ENCODE measurements at places on chromosomes 3 and 15. TPM values are rescaled to one million over a fixed set of nuclear protein-coding genes. Genes with fewer than 3 reads are reported as not detected.

DNA sequence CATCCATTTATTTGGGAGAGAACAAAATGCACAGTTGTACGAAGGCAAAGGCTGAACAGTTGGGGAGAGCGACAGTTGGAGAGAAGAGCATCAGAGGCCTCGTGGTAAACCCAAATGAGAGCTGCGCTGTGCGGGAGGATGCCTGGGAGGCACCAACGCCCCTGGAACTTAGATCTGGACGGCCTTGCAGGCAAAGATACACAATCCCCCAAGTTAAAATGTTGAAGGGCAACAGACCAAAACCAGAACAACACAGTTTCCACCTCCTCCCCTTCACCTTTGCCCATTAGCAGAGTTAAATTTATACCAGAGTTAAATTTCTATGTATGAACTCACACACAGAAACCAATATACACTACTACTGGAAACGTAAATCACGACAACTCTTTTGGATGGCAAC lies 339.6 kb downstream of the RORA start:
- H3K27me3 ChIP-seq = no peaks in the 10 kb centered on the region
- H3K4me3 ChIP-seq = no peak overlapping the region
- DNase-seq = no peak
- no peak overlapping the region for H3K27ac ChIP-seq
- H3K36me3 ChIP-seq = no peaks in the 10 kb centered on the region

GRCh38 chr15:49466119-49466518 lies 43.1 kb downstream of the FGF7 start:
- DNase-seq = no peak
- H3K27ac ChIP-seq = peak overlapping the region; percentile 36
- peaks cover 33% of the 10 kb centered on the region for H3K4me1 ChIP-seq
- no peaks in the 10 kb centered on the region for H3K27me3 ChIP-seq

GRCh38 chr15:51840692-51841091 lies 11.2 kb downstream of the TMOD3 start:
- no peaks in the 10 kb centered on the region for H3K27me3 ChIP-seq
- no peak overlapping the region for H3K27ac ChIP-seq
- H3K36me3 ChIP-seq = no peaks in the 10 kb centered on the region
- no peak for DNase-seq
- H3K4me1 ChIP-seq = peaks cover 85% of the 10 kb centered on the region

GRCh38 chr15:78390826-78391225 lies 47.2 kb upstream of the IREB2 start:
- no peak overlapping the region for H3K27ac ChIP-seq
- H3K36me3 ChIP-seq = no peaks in the 10 kb centered on the region
- no peak for DNase-seq
- H3K4me3 ChIP-seq = no peak overlapping the region
- H3K4me1 ChIP-seq = peaks cover 13% of the 10 kb centered on the region

- no peaks in the 10 kb centered on the region for H3K36me3 ChIP-seq
- peaks cover 94% of the 10 kb centered on the region for H3K4me1 ChIP-seq
- H3K4me3 ChIP-seq = no peak overlapping the region
- no peak for DNase-seq
These were observed 29.5 kb downstream of the CCDC12 start for GRCh38 chr3:46946856-46947545.

GRCh38 chr15:28044121-28044672 lies 54.9 kb downstream of the OCA2 start:
- no peaks in the 10 kb centered on the region for H3K36me3 ChIP-seq
- no peaks in the 10 kb centered on the region for H3K4me1 ChIP-seq
- H3K4me3 ChIP-seq = no peak overlapping the region
- no peaks in the 10 kb centered on the region for H3K27me3 ChIP-seq
- DNase-seq = no peak
- H3K27ac ChIP-seq = no peak overlapping the region

- no peak for DNase-seq
- peak overlapping the region; percentile 54 for H3K27ac ChIP-seq
- peaks cover 52% of the 10 kb centered on the region for H3K36me3 ChIP-seq
- H3K27me3 ChIP-seq = no peaks in the 10 kb centered on the region
- peaks cover 31% of the 10 kb centered on the region for H3K4me1 ChIP-seq
These were observed 8.3 kb downstream of the STARD5 start for GRCh38 chr15:81315452-81316175.

DNA sequence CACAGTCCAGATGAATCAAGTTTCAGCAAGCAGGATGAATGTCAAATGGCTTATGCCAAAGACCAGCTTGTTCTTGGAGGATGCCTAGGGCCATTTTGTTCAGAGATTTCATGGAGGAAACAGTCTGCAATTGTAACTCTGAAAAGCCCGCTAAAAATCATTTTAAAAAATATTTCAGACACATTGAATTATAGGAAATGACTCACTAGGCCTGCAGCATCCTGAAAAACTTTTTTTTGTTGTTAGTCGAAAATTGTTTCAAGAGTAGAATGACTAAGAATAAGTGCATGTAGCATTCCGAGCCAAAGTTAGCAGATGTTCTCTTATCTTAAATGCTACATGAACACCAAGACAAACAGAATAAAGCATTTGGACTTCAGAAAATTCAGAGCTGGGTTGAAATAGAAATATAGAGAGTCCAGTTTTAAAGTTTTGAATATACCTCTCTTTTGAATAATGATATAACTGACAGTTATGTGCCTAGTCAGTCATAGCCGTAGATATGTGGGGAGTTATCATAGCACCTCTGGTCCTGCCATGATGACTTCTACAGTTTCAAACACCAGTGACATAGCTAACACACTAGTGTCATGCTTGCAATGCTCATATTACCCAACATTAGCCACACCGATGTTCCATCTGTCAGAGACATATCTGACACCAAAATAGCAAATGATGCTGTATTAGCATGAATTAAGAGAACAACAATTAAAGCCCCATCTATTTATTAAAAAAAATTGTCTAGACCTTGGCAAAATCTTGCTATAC lies 1462.8 kb upstream of the GBE1 start:
- H3K27ac ChIP-seq = no peak overlapping the region
- no peaks in the 10 kb centered on the region for H3K27me3 ChIP-seq
- H3K4me1 ChIP-seq = no peaks in the 10 kb centered on the region

DNA sequence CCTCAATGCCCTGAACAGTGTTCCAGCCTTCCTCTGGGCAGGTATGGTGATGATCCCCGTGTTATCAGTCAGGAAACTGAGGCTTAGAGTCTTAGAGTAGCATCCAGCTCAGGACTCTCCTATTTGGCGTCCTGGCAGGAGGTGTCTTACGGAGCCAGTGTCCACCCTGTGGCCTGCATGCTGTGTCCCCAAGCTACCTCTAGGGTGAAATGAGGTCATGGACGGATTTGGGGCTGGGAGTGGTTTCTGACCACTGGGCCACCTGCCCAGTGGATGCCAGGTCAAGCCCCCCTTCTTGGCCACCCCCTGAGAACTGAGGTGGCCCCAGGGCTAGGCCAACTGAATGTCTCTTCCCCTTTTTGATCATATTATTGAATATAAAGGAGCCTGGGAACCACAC lies 27.2 kb upstream of the SLC6A6 start:
- H3K27ac ChIP-seq = no peak overlapping the region
- peaks cover 50% of the 10 kb centered on the region for H3K4me1 ChIP-seq
- H3K36me3 ChIP-seq = no peaks in the 10 kb centered on the region
- no peak for DNase-seq
- no peaks in the 10 kb centered on the region for H3K27me3 ChIP-seq

GRCh38 chr15:86373147-86373546 lies 293.5 kb downstream of the AGBL1 start:
- H3K27ac ChIP-seq = no peak overlapping the region
- H3K36me3 ChIP-seq = no peaks in the 10 kb centered on the region
- H3K27me3 ChIP-seq = no peaks in the 10 kb centered on the region
- H3K4me3 ChIP-seq = no peak overlapping the region

DNA sequence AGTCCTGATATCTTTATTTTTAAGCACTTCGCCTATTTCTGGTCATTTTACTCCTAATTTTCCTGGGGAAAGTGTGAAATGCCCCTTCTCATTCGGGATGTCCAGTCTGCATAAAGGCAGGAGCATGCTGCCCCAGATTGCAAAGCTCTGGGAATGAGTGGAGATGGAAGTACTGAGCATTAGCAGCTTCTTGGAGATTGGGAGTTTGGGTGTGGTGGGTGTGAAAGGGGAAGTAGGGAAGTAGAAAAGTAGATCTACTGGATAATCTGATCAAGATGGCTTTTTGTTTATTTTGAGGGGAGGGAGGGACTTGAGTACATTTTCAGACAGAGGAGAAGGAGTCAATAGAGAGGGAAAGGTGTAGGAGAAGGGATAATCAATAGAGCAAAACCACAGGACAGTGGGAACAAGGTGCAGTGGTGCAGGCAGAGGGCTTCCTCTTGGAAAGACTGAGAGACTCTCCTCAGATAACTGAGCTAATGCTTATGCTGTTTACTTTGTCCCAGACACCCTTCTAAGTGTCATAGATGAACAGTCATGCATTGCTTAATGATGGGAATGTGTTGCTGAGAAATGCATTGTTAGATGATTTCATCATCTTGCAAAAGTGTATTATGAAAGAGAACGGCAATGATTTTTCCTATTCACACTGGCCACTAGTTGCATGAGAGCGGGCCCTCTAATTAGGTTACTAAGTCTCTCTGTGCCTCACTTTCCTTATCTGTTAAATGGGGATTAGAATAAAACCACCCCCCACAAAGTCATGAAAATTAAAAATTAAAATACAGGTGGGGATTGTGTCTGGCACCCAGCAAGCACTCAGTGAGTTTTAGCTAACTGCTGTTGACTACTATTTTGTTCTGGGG lies 45.5 kb downstream of the PHLDB2 start:
- H3K36me3 ChIP-seq = no peaks in the 10 kb centered on the region
- DNase-seq = no peak
- H3K4me3 ChIP-seq = no peak overlapping the region
- peaks cover 12% of the 10 kb centered on the region for H3K4me1 ChIP-seq

- H3K36me3 ChIP-seq = no peaks in the 10 kb centered on the region
- peak overlapping the region; percentile 27 for H3K4me3 ChIP-seq
- no peaks in the 10 kb centered on the region for H3K27me3 ChIP-seq
- peak overlapping the region; percentile 71 for H3K27ac ChIP-seq
- H3K4me1 ChIP-seq = peaks cover 14% of the 10 kb centered on the region
These were observed 7.3 kb upstream of the ZBTB38 start for GRCh38 chr3:141360888-141361598.

DNA sequence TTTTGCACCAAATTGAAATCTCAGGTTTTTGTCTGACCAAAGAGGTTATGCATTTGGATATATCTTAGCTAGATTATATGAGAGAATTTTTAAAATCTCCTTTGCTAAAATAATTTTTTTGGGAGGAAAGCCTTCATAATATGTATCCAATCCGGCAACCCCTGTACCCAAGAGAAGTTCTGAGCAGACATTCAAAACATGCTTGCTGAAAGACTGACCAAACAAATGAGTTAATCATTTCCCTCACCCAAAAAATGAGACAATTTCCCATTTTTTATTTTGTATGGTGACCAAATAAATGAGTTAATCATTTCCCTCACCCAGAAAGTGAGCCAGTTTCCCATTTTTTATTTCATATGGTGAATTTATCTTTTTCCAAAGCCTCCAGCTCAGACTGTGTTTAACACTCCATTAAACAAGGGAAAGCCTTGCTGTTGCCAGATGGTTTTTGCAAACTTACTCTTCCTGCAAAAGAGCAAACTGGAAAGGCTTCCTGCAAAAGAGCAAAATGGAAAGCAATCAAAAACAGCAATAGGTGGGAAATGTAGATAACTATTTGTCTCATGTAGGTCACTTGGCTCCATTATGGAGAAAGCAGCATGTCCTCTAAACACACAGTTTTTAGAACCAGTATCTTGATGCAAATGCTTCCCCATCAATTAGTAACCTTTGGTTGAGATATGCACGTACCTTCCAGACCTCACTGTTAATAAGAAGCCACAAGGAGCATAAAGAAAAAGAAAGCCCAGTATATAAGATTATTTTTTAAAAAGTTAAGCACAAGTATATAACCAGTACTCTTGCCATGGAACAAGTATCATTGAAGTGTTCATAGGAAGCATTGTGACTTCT lies 78.4 kb upstream of the OSTN start:
- no peaks in the 10 kb centered on the region for H3K4me1 ChIP-seq
- H3K27me3 ChIP-seq = no peaks in the 10 kb centered on the region
- no peak for DNase-seq
- H3K27ac ChIP-seq = no peak overlapping the region
- H3K36me3 ChIP-seq = no peaks in the 10 kb centered on the region

GRCh38 chr15:85353516-85353915 lies 26.9 kb upstream of the AKAP13 start:
- H3K27ac ChIP-seq = no peak overlapping the region
- no peaks in the 10 kb centered on the region for H3K36me3 ChIP-seq
- H3K27me3 ChIP-seq = no peaks in the 10 kb centered on the region
- peaks cover 19% of the 10 kb centered on the region for H3K4me1 ChIP-seq
- no peak overlapping the region for H3K4me3 ChIP-seq

- no peaks in the 10 kb centered on the region for H3K27me3 ChIP-seq
- DNase-seq = no peak
- H3K4me3 ChIP-seq = no peak overlapping the region
These were observed 321.7 kb upstream of the ROPN1 start for GRCh38 chr3:124313621-124314020.

DNA sequence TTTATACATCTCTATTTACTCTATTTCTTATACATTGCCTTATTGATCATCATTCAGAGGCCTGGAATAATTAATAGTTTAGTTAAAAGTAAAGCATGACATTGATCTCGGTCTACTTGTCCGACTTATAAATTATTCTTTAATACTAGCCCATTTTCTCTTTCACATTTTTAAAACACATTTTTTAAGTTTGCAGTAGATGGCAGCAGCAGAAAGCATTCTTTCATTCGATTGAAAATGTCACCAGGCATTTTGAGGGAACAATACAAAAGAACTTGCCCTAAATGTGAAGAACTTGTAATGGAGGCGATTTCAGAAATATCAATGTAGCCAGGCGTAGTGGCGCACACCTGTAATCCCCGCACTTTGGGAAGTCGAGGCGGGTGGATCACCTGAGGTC lies 15.5 kb upstream of the MAP3K13 start:
- H3K27ac ChIP-seq = no peak overlapping the region
- no peaks in the 10 kb centered on the region for H3K36me3 ChIP-seq
- no peaks in the 10 kb centered on the region for H3K27me3 ChIP-seq
- no peak overlapping the region for H3K4me3 ChIP-seq
- H3K4me1 ChIP-seq = no peaks in the 10 kb centered on the region

- H3K27me3 ChIP-seq = no peaks in the 10 kb centered on the region
- no peak overlapping the region for H3K4me3 ChIP-seq
- no peaks in the 10 kb centered on the region for H3K4me1 ChIP-seq
- H3K27ac ChIP-seq = no peak overlapping the region
These were observed 19.4 kb upstream of the UBE2E2 start for GRCh38 chr3:23183731-23184130.

DNA sequence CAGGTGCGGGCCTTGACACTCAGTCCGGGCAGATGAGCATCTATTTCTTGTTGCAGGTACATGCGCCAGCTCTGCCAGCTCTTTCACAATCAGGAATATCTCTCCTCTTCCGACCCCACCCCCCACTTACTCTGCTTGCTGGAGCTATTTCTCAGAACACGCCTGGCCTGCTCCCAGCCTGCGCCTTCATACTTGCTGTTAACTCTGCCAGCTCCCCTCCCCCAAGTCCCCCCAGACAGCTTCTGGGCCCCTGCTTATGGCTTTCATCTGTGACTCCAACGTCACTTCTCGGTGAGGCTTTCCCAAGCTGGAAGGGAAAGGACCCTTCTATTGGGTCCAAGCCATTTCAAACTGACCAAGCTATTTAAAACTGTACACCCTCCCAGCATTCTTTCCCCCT lies 15.2 kb downstream of the MAGEF1 start:
- H3K27ac ChIP-seq = no peak overlapping the region
- no peaks in the 10 kb centered on the region for H3K27me3 ChIP-seq
- DNase-seq = no peak
- H3K4me1 ChIP-seq = peaks cover 34% of the 10 kb centered on the region

- H3K27me3 ChIP-seq = no peaks in the 10 kb centered on the region
- H3K4me1 ChIP-seq = no peaks in the 10 kb centered on the region
- H3K4me3 ChIP-seq = no peak overlapping the region
- H3K27ac ChIP-seq = no peak overlapping the region
These were observed 355.1 kb downstream of the NSUN3 start for GRCh38 chr3:94417963-94418455.

Gene RLBP1
- not detected for total RNA-seq

Gene TBL1XR1
- 80.5 TPM for total RNA-seq

Gene NTRK3
- 4.9 TPM for total RNA-seq

Gene CELSR3
- total RNA-seq = 2.2 TPM

Gene ZNF662
- 6.6 TPM for total RNA-seq

Gene SRPRB
- 7.6 TPM for total RNA-seq

Measured in vagina (tissue), 2 donors.